ENCODE measurements at places on chromosomes 6 and 20. TPM values are rescaled to one million over a fixed set of nuclear protein-coding genes. Genes with fewer than 3 reads are reported as not detected.
A peak's percentile ranks its signal among the peaks of the same experiment; 100 is the strongest.

GRCh38 chr6:160120087-160120486 is 1.5 kb upstream of the SLC22A1 start:
- no peak for DNase-seq

DNA sequence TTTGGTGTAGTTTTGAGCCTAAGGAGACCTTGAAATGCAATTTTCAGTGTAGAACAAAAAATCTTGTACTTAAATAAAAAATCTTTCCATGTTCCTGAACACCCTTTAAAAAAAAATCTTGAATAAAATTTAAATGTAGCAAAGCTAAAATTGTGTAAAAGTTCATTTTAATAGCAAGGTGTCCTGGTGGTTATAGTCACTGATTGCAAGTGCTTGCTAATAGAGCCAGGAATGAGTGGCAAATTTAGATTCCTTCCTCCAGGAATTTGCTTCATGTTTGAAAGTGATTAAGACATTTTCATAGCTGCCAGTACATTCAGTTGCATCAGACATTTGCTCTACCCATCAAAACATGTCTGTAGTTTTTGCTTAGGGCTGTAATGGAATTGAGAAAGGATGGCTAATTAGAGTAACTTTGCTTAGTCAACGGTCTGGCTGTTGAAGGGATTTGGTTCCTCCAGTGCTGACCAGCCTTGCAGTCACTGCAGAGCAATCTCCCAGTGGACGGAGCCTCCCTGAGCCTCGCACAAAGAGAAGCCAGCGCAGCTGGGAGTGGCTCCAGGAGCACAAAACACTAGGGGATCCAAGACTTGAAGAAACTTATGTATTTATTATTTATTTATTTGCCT is 36.5 kb downstream of the AKAP12 start:
- no peak for DNase-seq

GRCh38 chr6:98487612-98488011 is 346.8 kb upstream of the POU3F2 start:
- DNase-seq: no peak

MED20 gene
- total RNA-seq: 22.3 TPM

DNA sequence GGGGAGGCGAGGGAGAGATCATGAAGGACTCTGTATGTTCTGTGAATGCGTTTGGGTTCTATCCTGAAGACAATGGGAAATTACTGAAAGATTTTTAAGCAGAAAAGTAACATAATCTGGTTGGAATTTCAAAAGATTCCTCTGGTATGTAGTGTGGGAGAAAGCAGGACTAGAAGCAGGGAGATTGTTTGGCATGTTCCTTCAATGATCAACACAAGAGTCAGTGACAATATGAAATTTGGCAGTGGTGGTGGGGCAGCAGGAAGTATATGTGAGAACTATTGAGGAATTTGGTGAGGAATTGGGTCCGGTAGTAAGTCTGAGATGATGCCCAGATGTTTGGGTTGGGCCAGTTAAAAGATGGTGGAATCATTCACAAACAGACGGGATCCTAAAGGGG is 348.7 kb downstream of the CD83 start:
- DNase-seq: no peak

DACT2 gene
- total RNA-seq: not detected

ARMH2 gene
- total RNA-seq: not detected

DNA sequence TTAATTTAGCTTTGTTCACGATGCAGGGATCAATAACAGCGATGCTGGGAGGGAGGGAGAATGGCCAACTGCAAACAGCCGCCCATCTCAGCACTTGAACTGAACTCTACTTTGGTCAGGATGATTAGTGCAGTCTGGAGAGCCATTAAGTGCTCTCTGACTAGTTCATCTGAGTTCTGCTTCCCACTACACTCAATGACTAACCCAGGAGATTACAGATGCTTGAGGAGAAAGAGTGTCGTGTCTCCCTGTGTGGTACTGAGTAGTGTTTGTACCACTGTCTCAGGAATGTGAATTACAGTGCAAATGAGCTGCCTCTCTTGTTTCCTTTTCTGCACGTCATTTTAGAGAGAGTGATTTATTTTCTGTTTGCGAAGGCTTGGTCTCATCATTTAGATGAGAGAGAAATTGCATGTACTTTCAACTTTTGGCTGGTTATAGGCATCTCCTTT is 23.5 kb downstream of the CARMIL1 start:
- DNase-seq: no peak

DNA sequence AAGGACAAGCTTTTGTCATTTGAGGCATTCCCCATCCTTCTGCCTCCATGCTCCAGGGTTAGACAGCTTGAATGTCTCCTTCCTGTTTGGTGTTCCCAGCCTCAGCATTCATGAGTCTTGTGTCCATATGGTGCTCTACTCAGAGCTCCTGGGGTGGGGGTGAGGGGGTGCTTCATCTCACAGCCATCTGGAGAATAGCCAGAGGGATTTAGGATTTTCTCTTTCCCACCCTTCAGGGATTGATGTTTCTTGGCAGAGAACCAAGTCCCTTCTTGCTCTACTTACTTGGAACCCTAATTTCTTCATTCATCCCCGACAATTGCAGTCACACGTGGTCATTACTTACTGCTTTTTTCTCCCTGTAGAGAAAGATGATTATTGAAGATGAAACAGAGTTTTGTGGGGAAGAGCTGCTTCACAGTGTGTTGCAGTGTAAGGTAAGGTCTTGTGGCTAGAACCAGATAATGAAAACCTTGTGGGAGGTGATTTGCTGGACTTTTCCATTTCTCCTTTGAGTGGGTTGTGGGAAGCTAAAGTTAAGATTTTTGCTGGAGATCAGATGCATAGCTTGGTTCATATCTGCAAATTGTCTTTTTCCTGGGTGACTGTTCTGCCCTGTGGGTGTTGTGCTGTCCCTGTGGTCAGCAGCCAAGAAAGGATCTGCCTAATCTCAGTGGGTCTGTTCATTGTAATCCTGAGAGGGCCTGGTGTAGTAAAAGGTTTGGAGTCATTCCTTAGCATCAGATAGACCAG is 18.6 kb downstream of the CMTR1 start:
- DNase-seq: no peak

- no peak for DNase-seq
Measured at GRCh38 chr6:33405386-33405940, 5.4 kb upstream of the PHF1 start.

ANKRD66 gene
- total RNA-seq: not detected

GRCh38 chr20:723756-724155 is 44.5 kb downstream of the SLC52A3 start:
- DNase-seq: no peak

DNA sequence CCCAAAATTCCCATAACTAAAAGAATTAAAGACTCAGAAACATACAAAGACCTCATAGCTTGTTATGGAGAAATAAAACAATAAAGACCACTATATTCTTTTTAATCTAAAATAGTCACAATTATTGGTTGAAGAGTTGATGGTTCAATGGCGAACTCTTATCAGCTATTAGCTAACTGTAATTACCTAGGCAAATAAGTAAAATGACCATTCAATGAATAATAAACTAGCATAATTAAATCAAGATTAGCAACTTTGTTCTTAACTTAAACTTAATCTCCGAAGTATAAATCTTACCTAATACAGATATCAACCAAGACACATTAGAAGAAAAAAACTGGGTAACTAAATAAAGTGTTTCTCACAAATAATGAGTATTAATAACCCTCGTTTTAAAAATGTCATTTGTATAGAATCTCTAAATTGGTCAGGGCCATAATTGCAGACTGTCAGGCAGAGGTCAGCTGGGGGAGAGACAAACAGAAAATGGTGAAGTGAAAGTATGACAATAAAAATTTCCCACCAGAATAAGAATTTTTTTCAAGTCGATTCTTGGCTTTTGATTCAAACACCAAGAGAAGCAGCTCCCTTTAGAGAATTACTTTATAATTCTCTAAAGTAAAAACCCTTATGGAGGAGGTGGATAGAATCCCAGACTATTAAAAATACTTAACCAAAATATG is 1.7 kb downstream of the FKBP5 start:
- DNase-seq: no peak

- DNase-seq: no peak
Measured at GRCh38 chr6:13698715-13699114, 12.9 kb downstream of the RANBP9 start.

DNA sequence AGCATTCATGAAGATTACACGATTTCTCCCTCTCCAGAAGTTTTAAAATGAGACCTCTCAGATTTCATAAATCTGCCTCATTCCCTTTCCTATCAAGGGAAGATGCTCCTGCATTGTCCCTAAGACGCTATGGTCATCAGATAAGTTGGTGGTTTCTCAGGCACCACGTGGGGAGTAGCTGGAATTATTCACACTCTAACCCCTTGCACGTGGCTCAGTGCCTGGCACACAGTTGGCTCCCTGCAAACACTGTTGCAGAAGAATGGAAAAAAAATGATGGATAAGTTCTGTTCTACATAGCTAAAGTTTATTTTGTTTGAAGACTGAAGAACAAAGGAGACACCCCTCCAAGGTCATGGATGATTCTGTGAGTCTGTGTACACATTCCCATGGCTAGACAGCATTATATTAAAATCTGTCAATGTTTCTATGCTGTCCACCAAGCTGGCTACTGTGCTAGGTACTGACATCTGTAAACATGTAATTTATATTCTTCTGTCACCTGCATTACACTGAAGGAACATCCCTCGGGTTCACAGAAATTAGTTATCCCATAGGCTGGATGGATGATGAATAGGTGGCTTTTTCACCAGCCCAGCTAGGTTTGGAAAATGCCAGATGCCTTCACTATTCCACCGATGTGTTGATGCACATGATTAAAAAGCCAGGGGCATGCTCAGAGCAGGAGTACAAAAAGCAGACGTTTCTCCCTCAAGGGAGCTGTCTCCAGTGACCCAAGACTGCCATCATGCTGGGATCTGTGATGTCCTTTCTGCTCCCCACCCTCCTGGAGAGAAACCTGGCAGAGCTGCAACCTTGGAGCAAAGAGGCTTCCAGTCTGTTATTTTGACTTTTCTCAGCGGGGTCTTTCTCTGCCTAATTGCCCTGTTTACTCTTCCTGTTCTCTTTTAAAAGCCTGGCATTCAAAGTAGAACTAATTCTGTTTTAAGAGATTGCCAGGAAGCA is 610.5 kb downstream of the UTRN start:
- DNase-seq: no peak

- peak; percentile 51 for DNase-seq
Measured at GRCh38 chr6:37731888-37732287, 34.2 kb upstream of the MDGA1 start.

GRCh38 chr6:144468709-144469108 is 183.6 kb downstream of the UTRN start:
- peak; percentile 22 for DNase-seq

- DNase-seq: no peak
Measured at GRCh38 chr6:36241728-36242127, 28.1 kb upstream of the PNPLA1 start.

DNA sequence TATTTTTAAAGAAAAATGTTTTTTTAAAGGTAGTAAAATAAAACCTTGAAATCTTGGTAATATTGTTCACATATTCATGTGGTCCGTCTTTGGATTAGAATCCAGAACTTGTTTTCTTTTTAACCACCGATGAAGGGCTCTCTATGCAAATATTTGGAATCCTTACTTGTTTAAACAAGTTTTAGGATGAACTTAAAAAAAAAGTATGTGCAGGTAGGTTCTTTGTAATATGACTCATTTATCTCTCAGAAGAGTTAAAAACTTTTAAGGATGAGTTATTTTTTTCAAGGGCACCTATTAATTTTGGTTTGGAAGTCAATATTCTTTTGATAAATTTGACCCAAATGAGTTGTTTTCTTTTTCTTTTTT is 8.9 kb downstream of the DSP start:
- no peak for DNase-seq

GRCh38 chr6:155801046-155801445 is 345.4 kb upstream of the NOX3 start:
- DNase-seq: no peak

GRCh38 chr6:149891259-149891658 is 6.7 kb downstream of the RAET1E start:
- DNase-seq: no peak

GRCh38 chr20:6626805-6627204 is 140.7 kb upstream of the BMP2 start:
- no peak for DNase-seq

DNA sequence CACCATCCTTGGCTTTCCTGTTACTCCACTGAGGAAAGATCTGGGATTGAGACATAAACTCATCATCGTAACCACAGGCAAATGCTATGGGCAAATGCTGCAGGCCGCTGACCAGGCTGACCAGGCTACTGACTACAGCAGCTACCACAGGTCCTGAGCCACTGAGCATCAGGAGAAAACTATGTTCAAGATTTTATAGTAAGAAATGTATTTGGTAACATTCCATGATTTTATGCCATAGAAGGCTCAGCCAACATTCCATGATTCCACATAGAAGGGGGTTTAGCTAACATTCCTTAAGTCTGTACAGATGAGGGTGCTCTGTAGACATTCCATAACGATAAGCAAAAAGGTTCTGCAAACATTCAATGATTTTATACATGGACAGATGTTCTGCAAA is 16.1 kb upstream of the B4GALT5 start:
- DNase-seq: no peak

DNA sequence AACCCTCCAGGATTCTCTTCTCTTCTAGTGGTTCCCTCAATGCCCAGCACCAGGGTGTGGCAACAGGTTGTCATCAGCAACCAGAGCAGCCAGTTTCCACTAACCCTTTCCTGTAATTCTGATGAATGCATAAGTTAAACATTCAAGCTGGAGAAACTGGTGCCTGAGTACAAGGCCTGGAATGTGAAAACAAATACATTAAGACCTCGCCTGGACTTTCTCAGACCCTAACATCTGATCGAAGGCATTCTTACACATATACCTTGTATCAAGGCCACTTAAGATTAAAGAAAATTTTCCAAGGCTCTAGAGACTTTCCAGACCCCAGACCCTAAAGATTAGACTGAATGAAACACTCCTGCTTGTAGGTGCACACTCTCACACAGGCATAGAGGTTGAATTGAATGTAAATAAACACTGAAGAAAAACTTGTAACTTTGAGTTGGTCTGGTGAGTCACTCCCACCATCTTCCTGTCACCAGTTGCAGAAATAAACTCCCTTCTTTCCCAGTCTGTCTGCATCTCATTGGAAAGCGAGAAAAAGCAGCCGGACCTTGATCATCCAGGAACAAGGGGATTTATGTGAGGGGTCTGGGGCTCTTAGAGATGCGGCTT is 9.0 kb downstream of the LRP11 start:
- no peak for DNase-seq

PLA2G7 gene
- total RNA-seq: not detected

CEP57L1 gene
- 25.1 TPM for total RNA-seq

- DNase-seq: no peak
Measured at GRCh38 chr6:87736809-87737540, 34.9 kb upstream of the AKIRIN2 start.
